GM04504 (cell line): ENCODE measurements at places on chromosomes 3 and 15.

GRCh38 chr3:18720543-18720942, 295.4 kb upstream of the SATB1 start:
- no peak for DNase-seq

DNA sequence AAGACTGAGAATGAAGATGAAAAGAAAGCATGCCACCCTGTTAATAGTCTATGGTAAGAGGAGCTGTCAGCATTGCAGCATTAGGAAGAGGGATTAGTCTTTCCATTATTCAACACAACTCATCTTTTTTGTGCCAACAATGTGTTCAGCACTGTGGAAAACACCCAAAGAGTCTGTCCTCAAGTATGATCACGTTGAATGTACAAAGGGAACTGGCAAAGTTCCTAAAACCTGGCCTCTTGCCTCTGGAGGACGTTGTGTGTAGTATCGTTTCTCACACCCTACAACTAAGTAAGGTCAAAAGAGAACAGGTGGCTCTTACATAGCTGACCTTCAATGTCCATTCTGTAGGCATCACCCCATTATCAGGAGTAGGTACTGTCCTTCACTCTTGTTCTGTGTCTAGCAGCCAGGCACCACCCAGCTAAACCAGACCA, 147.9 kb upstream of the THBS1 start:
- DNase-seq = no peak

DNA sequence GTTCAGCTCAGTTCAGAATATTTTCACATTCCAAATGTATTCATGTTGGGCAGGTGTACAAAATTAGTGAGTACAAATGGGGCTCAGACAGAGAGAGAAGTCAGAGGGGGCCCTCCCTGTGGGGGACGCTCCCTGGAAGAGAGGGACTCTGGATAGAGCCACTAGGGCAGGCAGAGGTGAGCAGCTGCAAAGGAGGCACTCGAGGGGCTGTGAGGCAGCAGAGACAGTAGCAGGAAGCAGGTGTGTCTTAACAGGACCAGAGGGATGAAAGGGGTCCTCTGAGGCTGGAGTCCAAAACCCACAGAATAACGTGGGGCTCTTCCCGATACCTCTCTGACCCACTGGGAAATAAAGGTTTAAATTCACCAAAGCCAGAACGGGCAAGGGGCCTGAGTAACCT, 127.1 kb downstream of the MEGF11 start:
- DNase-seq = no peak

DNA sequence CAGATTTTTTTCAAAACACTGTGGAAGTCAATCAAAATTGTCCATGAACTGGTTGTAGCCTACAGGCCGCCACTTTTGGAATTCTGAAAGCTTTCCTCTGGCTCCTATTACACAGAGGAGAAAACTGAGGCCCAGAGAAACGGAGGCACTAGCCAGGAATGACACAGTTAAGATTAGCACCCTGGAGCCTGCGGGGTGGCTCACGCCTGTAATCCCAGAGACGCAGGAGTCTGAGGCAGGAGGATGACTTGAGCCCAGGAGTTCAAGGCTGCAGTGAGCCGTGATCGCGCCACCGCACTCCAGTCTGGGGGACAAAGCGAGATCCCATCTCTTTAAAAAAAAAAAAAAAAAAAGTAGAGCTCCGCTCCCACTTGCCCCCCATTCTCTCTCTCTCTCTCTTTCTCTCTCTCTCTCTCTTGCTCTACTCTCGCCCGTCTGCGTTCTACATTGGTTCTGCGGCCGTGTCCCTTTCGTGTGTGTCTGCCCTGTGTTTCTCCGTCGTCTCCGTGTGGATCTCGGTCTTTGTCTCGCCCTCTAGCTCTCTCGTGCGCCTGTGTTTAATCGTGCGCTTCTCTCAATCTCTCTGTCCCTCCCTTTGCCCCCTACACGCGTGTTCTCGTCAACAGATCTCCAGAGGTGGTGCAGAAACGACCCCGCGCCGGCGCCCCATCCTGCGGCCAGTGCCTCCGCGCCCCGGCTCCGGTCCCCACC, 512 bp upstream of the TRH start:
- no peak for DNase-seq

DNA sequence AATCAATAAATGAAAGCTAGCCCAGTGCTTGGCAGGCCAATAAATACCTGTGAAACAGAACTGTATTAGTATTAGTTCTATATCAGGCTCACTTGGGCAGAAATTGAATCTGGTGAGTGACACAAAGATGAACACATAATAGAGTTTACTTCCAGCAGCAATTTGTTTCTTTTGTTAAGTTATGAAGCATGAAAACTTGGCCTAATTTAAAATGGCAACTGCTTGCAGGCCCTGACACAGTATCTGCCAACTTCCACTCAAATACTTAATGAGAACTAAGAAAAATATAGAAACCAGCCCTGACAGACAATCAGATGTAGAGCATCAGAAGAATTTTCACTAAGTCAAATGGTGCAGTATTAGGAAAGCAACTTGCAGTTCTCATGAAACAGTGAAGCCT, 37.6 kb upstream of the LRIG1 start:
- no peak for DNase-seq

DNA sequence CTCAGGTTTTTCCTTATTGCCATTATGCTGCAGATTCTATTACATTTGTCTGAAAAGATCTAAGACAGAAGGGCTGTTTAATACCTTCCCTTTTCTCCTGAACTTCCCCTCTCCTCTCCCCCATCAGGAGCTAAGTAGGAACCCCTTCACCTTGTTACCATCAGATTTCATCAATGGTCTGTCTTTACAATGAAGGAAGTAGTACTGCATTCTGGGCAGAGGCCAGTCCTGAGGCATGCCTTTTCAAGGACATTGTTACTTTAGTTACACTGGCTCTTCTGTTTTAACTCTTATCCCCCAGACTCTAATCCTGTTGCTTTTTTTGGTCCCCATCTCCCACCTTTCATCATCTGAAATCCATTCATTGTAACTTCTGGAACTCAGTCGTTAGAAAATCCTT, 8.1 kb downstream of the CTNNB1 start:
- DNase-seq = no peak

DNA sequence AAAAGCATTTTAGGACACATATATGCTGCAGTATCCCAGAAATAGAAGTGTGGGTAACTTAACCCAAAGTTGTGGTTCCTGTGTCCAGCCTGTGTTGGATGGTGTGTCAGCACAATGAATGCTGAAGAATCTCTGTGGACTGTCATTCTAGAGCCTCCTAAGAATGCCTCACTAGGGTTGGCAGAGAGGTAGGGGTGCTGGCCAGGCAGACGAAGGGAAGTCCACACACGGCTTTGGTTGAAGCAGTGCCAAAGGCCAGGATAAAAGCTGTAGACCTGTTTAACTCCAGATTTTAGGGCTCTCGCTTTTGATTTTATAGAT, 43.7 kb upstream of the TIPARP start:
- no peak for DNase-seq

DNA sequence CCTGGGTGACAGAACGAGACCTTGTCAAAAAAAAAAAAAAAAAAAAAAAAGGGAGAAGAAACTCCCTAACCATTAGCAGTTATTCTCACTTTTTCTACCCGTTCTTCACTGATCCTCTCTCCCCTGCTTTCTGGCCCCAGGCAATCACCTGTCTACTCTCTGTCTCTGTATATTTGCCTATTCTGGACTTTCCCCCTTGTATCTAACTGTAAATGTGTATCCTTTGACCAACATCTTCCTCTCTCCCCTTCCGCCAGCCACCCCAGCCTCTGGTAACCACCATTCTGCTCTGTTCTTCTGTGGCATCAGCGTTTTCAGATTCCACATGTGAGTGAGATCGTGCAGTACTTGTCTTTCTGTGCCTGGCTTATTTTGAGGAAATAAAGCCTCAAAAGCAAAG, 6.9 kb downstream of the CYFIP1 start:
- no peak for DNase-seq

DNA sequence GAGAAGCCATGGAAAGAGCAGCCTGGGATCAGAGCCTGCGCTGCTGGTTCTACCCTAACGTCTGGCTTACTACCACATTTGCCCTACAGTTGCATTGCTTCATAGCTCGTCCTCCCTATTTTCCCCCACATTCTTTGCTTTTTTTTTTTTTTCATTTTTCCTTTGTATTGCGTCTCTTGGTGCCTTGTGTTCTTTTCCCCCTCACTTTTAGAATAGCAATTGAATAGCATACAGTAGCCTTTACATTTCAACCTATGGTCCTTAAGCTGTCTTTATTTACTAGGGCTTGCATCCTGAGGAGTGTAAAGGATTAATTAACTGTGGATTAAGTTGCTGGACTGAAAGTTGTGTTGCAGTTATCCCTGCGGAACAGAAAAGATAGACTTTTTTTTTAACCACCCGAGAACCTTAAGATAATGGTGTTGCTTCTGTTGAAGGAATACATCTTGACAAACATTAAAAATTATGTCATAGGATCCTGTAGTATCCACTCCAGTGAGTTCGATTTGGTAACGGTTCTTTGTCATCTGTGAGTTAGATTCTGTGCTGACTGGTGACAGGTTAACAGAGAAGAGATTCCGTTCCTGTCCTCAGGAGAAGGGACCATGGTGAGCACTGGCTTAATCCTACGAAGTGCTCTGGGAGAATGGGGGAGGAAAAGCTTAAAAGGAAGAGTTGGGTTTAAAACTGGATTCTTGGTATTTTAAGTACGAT, 417.4 kb upstream of the NAALADL2 start:
- DNase-seq = no peak

DNA sequence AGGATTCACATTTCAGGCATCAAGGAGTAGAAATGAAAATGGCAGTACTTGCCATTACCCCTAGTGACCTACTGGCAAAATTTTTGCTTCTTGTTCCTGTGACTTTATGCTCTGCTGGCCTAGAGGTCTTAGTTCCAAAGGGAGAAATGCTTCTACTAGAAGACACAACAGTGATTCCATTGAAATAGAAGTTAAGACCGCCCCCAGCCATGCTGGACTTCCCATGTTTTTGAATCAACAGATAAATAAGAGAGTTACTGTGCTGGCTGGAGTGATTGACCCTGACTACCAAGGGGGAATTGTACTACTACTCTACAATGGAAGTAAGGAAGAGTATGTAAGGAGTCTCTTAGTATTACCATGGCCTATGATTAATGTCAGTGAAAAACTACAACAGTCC, 196.2 kb upstream of the AZI2 start:
- DNase-seq = no peak

GRCh38 chr15:99253381-99254090, 2.3 kb downstream of the LRRC28 start:
- DNase-seq = peak; percentile 63

GRCh38 chr3:194265505-194265892, 85.6 kb downstream of the CPN2 start:
- DNase-seq = peak; percentile 62

DNA sequence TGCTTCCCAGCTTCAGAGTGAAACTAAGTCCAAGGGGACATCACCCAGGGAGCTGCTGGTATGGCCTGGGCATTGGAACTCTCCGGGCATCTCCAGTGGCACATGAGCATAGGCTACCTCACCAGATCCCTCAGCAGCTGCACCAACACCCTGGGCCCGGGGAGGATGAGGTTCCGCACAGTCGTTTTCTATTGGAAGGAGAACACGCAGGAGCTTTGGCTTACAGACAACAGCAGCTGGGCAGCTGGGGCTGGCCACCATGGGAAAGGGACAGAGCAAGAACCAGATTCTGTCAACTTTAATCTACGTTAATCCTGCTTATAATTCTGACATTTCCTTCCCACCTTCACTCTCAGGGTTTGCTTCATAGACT, 65.5 kb downstream of the MYO1E start:
- no peak for DNase-seq

DNA sequence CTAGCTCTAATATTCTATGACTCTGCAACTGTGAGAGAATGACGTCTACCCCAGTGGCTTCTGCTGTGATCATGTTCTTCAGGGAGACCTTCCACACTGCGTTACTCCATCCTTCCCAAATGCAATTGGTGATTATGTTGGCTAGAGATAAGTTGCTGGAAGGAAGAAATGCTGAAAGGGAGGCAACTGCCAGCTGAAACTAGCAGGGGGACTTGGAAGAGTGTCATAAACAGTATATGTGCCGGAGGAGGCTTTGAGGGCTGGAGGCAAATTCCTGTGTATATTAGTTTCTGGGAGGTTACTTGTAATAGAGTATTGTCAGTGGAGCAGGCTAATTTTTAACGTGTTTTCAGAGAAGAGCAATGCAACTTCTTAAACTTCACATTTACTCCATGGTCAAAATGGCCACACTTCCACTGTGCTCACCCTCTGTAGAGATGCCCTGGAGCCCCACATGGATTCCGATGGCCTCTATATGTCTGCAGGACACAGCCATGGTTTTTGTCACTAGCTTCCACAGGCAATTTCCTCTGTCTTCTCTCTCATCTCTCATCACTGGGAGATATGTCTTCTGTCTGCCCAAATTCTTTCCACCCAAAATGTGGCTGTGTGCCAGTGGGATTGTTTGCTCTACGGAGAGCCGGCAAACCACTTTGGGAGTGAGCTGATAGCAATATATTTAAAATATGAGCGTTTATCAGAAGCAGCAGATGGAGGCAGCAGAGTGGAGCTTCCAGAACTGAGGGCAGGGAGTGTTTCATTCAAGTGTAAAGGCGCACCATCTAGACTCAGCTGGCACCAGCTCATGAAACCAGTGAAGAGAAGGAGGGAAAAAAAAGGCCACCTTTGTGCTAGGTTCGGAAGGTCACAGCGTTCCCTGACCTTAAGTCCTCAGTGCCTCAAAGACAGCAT, 13.3 kb upstream of the CD47 start:
- no peak for DNase-seq

DNA sequence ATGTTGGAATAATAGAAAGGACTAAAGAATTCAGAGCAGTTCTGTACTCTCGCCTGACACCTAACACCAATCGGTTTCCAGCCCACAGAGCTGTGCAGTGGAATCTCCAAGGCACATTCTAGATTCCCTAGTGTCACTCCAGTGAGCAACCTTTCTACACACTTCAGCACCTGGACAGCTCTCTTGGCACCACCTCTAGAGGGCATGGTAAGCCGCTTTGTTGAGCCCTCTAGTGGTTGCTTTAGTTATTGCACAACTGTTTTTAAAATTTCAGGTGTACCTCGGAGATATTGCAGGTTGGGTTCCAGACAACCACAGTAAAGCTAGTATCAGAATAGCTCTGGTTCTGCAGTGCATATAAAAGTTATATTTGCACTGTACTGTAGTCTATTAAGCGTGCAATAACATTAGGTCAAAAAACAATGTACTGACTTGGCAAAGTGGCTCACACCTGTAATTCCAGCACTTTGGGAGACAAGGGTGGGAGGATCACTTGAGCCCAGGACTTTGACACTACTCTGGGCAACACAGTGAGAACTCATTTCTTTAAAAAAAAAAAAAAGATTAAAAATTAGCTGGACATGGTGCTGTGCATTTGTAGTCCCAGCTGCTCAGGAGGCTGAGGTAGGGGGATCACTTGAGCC, 26.5 kb upstream of the ERC2 start:
- peak; percentile 62 for DNase-seq

GRCh38 chr3:59695860-59696259, 646.0 kb upstream of the CFAP20DC start:
- no peak for DNase-seq

DNA sequence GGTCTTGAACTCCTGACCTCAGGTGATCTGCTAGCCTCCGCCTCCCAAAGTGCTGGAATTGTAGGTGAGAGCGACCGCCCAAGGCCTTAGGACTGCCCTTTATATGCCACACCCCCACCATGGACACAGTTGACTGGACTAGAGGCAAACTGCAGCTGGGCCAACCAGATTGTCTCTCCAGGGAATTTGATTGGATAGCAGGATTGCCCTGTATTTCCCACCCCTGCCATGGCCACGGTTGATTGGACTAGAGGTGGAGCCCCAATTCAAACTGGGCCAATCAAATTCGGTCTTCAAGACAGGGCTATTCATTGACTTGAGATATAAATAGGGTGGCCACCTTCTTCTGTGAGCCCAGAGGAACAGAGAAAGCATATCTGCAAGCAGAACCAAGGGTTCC, 6.9 kb upstream of the CLPX start:
- no peak for DNase-seq
